ENCODE measurements at places on chromosomes 13 and 19.
A peak's percentile ranks its signal among the peaks of the same experiment; 100 is the strongest.

DNA sequence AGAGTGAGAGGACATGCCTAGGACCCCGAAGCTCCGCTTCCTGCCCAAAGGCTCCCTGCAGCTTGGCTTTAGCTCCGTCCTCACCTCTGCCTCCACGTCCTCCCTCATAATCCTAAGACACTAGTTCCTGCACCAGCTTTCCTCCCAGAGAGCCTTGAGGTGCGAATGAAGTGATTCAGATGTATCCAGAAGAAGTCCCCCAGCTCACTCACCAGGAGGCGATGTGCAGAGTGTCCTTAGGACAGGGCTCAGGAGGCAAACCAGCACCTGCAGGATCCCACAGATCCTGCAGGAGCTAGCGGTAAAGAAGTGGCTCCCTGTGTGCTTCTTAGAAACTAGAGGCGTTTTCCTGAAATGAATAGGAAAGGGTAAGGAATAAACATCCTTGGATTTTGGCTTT lies 109.7 kb downstream of the HSPH1 start:
- DNase-seq = peak; percentile 50

DNA sequence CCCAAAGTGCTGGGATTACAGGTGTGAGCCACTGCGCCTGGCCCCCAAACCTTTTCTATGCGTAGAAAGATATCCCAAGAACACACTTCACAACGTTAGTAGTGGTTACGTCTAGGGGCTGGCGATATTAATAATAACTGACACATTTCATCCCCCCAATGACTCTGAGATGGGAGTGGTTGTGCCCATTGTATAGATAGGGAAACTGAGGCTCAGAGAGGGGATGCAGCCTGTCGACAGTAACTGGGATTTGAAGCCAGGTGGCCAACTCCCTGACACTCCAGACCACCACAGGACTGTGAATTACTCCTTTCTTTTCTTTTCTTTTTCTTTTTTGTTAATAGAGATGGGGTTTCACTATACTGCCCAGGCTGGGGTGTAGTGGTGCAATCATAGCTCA lies 25.3 kb upstream of the PTPRS start:
- DNase-seq = no peak

DNA sequence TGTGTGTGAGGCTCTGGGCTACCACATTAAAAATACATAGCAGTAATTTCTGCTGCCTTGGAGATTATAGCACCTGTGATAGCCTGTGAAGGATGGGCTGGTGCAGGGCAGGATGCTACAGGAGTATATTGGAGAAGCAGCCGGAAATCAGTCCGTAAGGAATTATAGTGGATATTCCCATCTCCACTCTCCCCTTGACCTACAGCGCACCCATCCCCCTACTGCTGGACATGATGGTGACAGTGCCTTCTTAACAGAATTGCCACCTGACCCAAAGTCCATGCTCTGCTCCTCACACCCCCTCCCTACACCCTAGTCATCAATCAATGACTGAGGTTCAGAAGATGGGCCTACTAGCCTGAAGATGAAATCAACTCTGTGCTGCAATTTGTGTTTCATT lies 376.0 kb downstream of the GPC5 start:
- no peak for DNase-seq

GRCh38 chr13:73661066-73661465 lies 473.1 kb downstream of the KLF12 start:
- DNase-seq = no peak

DNA sequence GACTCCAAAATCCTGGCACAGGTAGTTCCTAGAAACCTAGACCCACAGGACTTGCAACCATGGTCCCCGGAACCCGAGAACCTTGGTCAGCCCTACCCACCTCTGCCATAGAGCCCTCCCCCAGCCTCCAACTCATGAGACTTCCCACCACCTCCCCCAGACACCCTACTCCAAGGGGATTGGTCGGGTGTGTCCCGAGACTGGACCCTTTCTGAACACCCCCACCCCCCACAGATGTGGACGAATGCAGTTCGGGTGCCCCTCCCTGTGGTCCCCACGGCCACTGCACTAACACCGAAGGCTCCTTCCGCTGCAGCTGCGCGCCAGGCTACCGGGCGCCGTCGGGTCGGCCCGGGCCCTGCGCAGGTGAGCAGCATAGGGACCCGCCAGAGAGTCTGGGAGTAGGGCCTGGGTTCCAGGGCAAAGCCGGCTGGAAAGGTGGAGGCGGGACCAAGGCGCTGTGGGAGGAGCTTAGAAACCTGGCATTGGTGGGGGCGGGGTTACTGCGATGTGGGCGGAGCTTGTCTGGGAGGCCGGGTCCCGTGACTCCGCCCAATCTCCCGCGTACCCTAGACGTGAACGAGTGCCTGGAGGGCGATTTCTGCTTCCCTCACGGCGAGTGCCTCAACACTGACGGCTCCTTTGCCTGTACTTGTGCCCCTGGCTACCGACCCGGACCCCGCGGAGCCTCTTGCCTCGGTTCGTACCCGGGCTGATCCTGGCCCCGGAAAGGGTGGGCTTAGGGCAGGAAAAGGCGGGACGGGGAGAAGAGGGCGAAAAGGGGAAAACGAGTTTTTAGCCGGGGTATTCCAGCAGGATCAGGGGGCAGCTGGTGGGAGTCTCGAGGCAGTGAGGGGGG lies 11.9 kb downstream of the LTBP4 start:
- peak; percentile 91 for DNase-seq

DNA sequence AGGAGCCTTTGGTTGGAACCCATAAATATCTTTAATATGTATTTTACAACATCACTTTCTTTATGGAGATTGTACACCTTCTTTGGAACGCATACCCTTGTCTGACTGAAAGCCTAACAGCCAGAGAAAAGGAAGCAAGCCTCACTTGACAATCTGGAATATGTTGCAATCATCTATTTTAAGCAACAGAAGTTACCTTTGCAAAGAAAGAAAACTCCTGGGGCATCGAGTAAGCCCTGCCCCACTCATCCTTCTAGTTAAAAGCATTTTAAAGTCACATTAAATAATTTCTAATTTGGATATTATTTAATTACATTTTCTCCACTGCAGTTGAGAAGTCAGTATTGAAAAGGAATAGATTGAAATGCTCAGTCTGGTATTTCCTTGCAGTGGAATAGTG lies 542.7 kb downstream of the MYO16 start:
- no peak for DNase-seq

GRCh38 chr19:6378041-6378440 lies 2.3 kb upstream of the PSPN start:
- peak; percentile 85 for DNase-seq

- no peak for DNase-seq
Observed at GRCh38 chr13:73058432-73058735, 421 bp upstream of the KLF5 start.

GRCh38 chr13:70964124-70964523 lies 855.9 kb upstream of the KLHL1 start:
- no peak for DNase-seq

- no peak for DNase-seq
Observed at GRCh38 chr13:44271031-44271455, 102.6 kb upstream of the SERP2 start.

DNA sequence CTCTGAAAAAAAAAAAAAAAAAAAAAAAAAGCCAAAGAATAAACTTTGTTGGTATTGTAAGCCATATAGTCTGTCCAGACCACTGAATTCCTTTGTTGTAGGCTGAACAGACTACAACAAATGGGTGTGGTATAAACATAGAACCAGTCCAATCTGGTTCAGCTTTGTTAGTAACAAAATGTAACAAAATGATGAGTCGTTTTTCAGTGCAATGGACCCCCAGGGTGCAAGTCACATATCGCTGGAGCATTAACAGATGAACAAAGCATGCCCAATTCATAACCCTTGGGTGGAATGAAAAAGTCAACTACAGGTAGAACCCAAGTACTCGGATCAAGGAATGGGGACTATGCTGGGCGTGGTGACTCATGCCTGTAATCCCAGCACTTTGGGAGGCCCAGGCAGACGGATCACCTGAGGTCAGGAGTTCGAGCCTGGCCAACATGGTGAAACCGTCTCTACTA lies 13.6 kb upstream of the FCHO1 start:
- no peak for DNase-seq

GRCh38 chr13:33798023-33798422 lies 19.9 kb upstream of the RFC3 start:
- no peak for DNase-seq

DNA sequence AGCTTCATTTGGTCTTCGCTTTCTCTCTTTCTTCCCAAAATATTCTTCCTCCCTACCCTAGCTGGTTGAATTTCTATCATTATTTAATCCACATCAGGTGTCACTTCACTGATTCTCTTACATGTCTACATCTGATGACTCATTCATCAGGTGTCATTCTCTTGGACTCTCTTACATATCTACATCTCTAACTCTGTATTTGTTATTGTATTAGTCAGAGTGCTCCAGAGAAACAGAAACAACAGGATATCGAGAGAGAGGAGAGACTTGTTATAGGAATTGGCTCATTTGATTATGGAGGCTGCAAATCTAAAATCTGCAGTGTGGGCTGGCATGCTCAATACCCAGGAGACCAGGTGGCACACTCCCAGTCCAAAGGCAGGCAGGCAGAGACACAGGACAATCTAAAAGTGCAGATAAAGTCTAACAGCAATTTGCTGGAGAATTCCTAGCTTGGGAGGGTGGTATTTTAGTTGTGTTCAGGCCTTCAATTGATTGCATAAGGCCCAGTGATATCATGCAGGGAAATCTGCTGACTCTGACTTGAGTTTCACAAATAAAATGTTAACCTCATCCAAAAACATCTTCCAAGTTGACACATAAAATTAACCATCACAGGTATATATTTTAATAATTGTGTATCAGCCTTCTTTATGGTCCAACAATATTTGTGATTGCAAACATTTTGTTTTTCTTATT lies 541.4 kb upstream of the SLITRK5 start:
- no peak for DNase-seq

DNA sequence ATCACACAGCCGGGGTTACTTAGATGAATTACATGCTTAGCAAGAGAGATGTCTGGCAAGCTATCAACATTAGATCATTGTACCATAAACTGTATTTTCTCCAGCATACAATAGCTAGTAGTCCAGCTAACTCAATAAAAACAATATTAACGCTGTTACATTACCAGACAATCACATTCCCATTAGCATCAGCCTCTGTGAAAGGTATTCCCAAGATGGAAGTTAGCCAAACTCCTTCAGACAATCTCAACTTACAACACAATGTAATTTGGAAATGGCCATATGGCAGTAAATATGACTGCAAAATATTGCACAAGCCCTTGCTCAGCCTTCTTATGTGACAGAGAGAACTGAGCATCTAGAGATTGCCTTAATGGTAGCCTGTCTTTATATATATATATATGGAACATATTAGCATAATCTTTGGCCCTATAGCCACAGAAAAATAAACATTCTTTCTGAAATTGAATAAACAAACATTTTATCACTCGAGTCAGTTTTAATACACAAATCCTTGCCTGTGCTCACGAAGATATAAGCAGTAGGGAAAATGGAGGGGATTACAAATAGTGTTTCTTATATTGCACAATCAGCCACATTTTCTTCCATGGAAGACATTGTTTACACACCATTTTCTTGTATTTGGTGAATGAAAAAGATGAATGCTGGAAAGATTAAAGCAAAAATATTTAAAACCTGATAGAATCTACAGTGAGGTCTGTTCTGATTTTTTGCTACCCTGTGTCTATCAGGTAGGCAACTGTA lies 1060.5 kb downstream of the DIAPH3 start:
- DNase-seq = no peak

- no peak for DNase-seq
Observed at GRCh38 chr13:22964245-22964966, 216.4 kb upstream of the SGCG start.

GRCh38 chr13:111202745-111203144 lies 87.6 kb downstream of the ARHGEF7 start:
- DNase-seq = no peak

- DNase-seq = peak; percentile 13
Observed at GRCh38 chr13:35485424-35485823, 8.9 kb upstream of the MAB21L1 start.

GRCh38 chr13:19822673-19823072 lies 39.9 kb upstream of the PSPC1 start:
- no peak for DNase-seq

DNA sequence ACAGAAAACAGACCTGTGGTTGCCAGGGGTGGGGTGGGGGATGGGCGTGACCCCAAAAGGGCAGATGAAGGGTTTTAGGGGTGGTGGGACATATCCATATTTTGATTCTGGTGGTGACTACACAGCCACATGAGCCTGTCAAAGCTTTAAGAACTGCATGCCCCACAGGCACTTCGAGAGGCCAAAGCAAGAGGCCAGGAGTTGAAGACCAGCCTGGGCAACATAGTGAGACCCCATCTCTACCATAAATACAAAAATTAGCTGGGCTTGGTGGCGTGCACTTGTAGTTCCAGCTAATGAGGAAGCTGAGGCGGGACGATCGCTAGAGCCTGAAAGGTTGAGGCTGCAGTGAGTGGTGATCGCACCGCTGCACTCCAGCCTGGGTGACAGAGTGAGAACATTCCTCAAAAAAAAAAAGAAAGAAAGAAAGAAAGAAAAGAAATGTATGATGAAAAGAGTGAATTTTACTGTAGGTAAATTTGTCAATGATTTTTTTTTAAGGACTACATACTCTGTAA lies 18.9 kb upstream of the BCL3 start:
- no peak for DNase-seq

DNA sequence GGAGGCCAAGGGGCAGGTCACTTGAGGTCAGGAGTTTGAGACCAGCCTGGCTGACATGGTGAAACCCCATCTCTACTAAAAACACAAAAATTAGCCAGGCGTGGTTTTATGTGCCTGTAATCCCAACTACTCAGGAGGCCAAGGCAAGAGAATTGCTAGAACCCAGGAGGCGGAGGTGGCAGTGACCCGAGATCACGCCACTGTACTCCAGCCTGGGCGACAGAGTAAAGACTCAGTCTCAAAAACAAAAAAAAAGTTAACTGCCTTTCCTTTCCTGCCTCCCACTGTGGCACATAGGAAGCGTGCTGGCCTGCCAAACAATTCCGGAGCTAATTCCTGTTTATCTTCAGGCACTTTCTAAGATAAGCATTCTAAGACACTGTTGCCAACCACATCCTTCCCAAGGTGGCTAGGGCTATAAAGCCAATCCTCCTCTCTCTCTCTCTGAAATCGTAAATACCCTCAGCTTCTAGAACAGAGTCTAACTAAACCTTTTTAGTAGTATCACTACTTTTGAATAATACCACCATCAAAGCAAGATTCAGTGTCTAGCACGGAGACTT lies 21.6 kb downstream of the SLC25A30 start:
- DNase-seq = no peak

DNA sequence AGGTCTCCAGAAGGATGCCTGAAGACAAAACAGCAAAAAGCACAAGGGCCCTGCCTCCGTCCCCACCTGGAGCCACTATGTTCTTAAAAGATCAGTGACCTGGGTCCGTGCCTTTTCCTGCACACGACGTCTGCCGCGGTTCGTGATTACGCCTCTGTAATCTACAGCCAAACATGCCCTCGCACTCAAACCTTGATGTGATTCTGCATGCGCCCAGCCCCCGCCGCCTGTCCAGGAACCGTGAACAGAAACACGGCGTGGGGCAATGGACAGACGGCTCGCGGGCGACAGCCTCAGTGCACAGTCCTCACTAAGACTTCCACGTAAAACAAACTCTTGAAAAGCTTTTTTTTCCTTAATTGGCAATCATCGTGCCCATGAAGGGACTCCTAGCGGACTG lies 15.5 kb downstream of the C13orf46 start:
- DNase-seq = no peak

- DNase-seq = peak; percentile 79
Observed at GRCh38 chr19:55809381-55810058, 22.3 kb downstream of the NLRP11 start.

Data from ELF-1 (cell line).